Stimulated activated CD8-positive, alpha-beta memory T cell treated with anti-CD3 and anti-CD28 coated beads, Interleukin-4, amount 100 ng/mL, for 1 hour (primary cell): ENCODE measurements at places on chromosomes 13 and 19.

DNA sequence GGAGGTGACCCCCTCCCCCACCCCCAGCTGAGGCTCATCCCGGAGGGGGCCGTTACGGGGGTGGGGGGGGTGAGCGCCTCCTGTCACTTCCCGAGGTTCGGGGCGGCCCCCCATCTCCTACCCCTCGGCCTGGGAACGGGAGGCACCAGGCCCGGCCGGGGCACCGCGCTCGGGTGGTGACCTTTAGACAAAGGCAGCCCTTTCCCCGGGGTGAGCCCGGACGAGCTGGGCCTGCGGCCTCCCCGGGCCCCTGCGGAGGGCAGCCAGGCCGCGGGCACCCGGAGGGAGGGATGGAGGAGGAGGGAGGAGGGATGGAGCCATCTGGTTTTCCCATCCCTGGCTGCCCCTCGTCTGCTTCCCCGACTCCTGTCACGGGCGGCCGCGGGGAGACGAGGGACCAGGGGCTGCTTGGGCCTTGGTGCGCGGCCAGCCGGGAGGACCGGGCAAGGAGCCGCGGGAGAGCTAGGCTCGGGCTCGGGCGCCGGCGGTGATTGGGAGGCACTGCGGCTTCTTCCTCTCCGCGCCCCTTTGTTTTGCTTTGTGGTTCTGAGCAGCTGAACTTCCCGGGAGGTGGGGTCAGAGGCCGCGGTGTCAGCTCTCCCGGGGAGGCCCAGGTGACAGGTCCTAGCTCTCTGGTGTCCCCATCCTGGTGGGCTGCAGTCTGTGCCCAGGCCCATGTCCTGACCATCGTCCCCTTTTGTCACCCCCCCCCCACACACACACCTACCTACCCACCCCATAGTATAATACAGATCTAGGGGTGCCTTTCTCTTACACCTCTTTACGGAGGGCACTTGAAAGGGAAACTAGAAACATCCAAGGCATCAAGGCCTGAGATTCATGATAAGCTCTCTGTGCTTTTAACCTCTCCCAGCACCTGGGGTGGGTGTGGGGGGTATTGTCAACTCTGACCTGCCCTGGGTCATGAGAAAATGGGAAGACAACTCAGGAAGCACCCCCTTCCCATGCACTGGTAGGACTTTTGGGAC is 1.3 kb downstream of the BICRA start:
- DNase-seq: no peak

DNA sequence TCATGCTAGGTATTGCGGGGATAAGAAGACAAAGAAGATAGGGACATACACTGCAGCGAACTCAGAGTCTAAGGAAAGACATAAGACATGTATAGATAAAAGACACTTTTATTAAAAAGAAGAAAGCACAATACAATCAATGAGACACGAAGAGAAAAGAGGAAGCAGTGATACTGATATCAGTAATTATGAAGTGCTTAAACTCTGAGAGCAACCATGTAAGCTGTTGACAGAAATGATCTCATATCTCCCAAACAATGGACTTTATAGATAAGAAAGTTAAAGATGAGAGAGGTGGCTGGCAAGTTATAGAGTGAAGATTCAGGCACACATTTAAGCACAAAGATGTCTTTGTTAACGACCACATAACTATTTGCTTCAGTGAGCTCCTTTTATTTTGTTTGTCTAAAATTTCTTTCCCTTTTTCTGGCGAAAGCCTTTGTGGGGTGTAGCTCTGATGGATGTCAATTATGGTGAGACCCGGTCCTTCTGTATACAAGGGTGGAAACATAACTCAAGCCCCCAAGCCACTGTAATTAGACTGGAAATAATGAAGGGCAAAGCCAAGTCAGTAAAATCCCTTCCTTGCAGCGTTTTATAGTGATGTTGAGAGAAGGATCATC is 818.0 kb upstream of the SLC10A2 start:
- no peak for DNase-seq

DNA sequence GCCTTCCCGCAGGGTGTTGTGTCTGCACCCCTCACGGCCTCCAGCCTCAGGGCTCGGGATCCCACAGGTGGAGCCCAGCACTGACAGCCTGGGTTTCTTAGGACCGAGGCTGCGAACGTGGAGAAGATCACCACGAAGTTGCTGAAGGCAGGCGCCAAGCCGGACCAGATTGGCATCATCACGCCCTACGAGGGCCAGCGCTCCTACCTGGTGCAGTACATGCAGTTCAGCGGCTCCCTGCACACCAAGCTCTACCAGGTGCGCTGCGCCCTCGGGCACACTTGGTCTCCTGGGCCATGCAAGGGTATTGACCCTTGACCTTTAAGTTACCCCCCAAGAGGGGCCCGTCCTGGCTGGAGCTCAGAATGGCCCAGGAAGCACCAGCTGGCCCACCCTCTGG is 29.0 kb downstream of the UPF1 start:
- DNase-seq: no peak

- DNase-seq: no peak
Measured at GRCh38 chr19:45763691-45764294, 5.3 kb downstream of the SIX5 start.

DNA sequence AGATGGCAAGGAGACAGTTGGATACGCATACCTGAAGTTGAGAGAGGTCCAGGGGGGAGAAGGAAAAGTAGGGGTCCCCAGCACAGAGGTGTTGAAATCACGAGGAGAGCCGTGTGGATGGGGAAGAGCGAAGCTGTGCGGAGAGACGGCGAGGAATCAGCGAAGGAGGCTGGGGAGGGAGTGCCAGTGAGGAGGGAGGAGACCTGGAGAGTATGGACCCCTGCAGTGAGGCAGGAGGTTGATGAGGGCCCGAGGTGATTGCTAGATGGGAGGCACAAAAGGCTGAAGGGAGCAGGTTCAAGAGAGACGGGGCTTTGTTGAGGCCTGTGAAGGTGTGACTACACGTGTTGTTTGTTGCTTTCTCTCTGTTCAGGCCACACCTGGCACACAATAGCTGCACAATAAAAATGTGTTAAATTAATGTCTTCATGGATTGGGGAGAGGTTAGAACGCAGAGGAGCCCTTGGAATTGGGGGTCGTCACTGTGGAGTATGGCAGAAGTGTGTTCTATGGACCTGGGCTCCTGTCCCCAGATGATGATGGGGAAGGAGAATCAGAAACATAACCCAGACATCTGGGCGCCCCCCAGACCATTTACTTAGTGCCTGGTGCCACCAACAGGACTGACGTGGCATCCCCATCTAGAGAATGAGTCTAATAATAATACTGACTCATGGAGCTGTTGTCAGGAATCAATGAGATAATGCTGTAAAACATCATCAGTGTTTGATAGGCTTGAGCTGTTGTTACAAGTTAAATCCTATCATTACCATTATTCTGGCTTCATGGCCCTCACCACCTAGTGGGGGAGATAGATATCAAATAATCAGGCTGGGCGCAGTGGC is 137.5 kb downstream of the SIPA1L3 start:
- DNase-seq: no peak

GRCh38 chr13:49063497-49063896 is 87.8 kb downstream of the FNDC3A start:
- no peak for DNase-seq

DNA sequence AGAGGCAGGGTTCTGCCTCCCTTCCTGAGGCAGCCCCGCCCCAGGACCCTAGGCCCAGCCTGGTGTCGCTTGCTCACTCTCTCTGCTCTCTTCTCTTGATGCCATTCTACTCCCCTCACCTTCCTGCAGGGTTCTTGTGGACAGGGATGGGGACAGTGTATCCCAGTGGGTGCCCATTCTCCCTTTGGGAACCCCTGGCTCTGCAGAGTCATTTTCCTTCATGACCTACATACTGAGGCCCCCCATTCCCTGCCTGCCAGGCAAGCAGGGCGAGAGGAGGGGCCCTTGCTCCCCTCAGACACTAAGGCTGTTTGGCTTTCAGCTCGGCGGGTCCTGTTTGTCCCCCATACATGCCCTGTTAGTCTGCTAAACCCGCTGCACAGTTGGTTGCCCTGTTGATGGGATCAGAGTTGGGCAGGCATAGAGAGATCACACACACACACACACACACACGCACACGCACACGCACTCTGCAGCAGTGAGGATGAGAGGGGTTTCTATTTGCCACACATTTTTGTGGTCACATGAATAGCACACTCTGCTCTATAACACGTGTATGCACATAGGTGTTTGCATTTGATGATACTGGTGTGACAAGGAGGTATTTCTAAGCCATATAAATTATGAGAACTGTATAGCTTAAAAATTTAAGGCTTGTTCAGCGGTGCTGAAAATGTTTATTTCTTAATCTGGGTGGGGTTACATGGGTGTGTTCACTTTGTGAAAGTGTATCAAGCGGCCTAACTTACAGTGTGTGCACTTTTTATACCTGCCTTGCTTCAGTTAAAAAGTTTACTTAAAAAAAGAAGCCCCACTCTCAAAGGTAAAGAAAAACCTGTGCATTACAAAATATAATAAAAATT is 20.3 kb downstream of the NFIX start:
- no peak for DNase-seq

GRCh38 chr19:45597425-45598111 is 4.4 kb downstream of the GPR4 start:
- DNase-seq: no peak

DNA sequence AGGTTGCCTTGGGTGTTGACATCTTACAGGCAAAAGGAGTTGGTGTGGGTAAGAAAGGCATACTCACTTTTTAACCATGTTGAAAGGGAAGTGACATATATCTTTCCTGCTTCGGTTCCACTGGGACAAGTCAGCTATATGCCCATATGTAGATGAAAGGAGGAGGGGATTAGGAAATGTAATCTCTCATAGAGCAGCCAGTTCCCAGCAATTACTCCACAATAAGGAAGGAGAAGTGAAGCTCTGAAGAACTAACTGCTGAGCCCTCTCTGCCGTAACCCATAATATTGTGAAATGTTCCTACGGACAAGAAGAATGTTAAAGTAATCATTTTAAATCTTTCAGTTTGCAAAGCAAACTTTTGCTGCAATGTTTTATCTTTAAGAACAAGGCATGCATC is 82.2 kb downstream of the EDNRB start:
- no peak for DNase-seq

DNA sequence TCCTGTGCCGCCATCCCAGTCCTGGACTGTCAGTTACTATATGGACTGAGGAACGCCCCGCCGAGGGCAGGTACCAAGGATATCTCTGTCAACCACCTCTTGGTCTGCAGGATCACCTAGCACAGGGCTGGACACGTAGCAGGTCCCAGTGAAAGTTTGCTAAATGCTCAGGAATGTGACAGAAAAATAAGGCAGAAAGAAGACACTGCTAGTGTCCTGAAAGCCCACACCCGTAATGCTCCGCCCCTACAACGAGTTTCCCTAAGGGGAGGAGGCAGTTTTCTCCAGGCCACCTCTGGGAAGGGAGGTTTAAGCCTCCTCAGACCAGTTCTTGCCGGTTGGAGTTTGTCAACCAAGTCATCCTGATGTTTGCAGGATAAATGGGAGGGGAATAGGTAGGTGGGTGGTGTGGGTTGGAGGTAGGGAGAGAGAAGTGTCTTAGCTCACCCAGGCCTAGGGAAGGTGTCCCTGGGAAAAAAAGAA is 1.7 kb upstream of the SERTAD3 start:
- DNase-seq: no peak

DNA sequence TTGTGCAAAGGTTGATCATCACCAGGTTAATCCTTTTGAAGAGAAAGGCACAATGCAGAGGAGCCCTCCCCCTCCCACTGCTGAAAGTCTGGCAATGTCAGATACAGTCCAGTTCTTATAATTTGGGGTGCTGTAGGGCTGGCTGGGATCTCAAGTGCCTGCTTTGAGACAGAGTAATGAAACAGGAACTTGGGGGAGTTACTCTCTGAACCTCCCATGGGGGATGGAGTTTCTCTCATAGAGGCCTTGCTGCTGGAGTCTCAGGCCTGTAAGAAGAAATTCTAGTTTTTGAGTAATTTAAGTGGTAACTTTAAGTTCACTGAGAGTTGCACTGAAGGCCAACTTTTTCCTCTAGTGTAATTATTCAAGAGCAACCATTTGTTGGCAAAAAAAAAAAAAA is 410.5 kb downstream of the KCNRG start:
- DNase-seq: no peak

DNA sequence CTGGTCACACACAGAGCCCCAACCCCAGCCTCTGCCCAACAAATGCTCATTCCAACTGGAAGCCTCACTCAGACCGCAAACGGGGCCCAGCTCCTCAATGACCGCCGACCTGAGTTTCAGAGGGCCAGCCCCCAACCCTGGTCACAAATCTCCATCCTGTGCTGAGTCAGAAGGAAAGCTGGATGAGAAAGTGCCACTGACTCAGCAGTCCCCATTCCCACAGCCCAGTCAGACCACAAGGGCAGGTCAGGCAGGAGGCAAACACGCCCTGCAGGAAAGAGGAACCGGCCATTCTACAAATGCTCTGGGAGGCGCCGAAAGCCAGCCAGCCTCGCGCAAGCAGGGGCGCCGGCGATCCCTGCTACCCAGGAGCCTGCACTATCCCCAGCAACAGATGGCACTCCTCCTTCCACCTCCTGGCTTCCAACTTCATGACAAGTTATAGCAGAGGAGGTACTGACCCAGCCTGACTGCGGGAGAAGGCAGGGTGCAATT is 14.1 kb upstream of the PRKD2 start:
- no peak for DNase-seq

DNA sequence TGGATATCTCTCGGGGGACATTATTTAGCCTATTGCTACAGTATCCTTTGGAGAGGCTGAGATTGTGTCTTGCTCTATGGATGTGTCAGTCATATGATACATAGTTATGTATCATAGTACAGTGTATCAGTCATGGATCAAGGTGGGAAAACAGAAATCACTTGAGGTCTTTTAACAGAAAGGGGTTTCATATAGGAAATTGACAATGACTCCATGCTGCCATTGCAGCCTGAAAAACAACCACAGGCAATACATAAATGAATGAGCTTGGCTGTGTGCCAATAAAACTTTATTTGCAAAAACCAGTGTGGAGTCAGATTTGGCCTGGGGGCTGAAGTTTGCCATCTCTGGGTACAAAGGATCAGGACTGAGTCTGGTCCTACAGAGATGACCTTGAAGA is 35.4 kb downstream of the COLGALT1 start:
- no peak for DNase-seq

- no peak for DNase-seq
Measured at GRCh38 chr19:37470216-37470615, 1.1 kb downstream of the ZNF570 start.

DNA sequence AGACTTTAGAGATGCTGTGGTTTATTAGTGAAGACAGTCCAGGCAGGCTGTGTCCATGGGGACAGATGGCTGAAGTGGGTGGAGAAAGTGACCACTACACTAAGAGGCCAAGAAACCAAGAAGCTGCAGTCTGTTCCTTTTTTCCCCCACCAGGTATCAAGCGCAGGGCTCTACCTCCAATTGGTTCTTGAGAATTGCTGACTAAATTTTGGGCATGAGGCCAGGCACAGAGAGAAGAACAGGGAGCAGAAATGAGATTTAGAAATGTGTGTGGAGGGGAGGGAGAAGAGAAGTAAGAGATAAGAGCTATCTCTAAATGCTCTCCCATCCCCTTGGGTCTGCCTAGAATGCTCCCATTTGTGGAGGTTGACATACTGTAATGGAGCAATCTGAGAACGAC is 12.3 kb upstream of the CYSLTR2 start:
- DNase-seq: no peak

GRCh38 chr19:43329989-43330388 is 23.5 kb upstream of the CD177 start:
- DNase-seq: no peak

- DNase-seq: no peak
Measured at GRCh38 chr13:73759434-73759833, 374.8 kb downstream of the KLF12 start.

- no peak for DNase-seq
Measured at GRCh38 chr13:36362914-36363313, 16.7 kb upstream of the SPART start.
